ENCODE measurements at places on chromosomes 7 and 10.

DNA sequence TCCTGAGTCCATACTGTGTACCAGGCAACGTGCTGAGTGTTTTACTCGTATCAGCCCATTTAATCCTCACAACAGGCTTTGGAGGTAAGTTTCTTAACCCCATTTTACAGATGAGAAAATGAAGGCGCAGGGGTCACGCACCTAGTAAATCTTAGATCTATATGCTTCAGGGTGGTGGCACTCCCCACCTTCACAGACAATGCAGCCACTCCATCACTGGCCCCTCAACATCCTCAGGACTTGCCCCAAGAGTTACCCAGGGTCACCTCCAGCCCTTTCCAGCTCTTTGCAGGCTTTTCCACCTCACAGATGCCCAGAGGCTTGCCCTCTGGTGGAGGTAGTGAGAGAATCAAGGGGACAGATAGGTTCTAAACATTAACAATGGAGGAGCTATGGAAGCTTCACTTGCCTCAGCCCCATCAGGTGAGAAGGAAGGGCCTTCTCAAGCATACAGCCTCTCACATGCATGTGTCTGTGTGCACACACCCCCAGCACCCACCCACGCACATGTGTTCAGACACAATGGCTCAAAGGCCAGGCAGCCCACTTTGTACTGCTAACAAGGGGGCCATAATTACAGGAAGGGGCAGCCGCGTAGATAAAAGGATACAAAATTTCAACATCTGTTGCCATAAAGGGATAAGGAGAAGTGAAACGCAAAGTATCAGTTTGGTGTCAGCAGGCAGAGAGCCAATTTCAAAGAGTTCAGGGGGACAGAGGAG is 29.1 kb downstream of the DPCD start:
- DNase-seq, result no peak

- DNase-seq, result no peak
Measured at GRCh38 chr7:2165610-2166594, 66.8 kb downstream of the MAD1L1 start.

- peak; percentile 56 for DNase-seq
Measured at GRCh38 chr7:152711444-152711944, 35.6 kb upstream of the XRCC2 start.

GRCh38 chr7:43701500-43701854 is 27.8 kb downstream of the COA1 start:
- DNase-seq, result no peak

DNA sequence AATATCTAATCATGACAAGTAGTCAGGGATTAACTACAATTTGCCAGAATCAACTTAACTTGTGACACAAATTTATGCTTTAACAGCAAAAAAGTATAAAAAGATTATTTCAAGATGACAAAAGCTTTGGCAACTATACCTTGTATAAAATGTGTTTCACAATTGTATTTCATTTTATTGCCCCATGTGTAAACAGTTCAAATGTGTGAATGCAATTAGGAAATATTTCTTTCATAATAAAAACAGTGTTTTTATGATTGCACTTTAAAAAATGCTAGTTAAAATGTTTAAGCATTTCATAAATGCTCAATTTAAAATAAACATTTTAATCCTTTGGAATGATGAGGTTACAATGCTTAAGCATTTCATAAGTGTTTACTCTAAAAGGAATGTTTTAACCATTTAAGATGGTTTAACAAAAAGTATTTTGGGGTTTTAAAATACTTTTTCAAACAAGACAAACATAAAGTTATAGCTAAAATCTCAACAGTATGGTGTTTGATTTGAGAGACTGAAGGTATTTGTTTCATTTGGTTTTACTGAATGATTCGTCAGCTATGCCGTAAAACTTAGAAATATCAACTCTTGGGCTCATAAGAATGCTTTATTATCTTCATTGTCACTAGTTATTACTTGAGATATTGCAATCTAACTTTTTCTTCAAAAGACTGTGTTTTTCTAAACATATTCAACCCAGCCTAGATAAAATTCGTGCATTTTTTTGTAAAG is 50.1 kb downstream of the SFTPD start:
- no peak for DNase-seq

- no peak for DNase-seq
Measured at GRCh38 chr10:19580691-19581090, 235.5 kb upstream of the PLXDC2 start.

GRCh38 chr7:5064391-5065106 is 18.9 kb downstream of the RBAK start:
- no peak for DNase-seq

DNA sequence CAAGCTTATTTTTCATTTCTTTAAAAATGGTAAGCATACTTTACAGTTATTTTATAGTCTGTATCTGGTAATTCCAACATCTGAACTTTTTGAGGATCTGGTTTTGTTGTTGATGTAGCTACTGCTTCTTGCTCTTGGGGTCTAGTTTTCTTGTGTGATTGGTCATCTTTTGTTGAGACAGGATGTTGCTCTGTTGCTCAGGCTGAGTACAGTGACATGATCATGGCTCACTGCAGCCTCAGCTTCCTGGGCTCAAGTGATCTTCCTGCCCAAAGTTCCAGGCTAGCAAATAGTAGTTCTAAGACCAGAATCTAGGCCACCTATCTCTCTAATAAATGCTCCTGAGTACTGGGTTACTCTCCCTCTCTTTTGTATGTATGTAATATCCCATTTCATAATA is 75.7 kb downstream of the NRCAM start:
- DNase-seq, result no peak

GRCh38 chr10:13139150-13139549 is 22.2 kb upstream of the MCM10 start:
- DNase-seq, result no peak

DNA sequence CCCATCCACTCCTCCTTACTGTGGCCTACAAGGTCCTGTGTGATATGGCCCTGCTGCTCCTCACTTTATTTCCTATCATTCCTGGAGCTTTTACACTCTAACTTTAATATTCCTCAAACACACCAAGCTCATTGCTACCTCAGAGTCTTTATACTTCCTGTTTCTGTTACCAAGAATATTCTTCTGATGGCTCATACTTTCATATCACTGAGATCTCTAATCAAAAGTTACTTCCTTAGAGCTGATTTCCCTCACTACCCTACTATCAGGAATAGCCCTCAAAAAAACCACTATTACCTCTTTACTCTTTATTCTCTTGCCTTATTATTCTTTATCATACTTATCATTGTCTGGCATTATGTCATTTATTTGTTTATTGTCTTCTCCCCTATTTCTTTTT is 5.8 kb upstream of the PPP3CB start:
- no peak for DNase-seq

DNA sequence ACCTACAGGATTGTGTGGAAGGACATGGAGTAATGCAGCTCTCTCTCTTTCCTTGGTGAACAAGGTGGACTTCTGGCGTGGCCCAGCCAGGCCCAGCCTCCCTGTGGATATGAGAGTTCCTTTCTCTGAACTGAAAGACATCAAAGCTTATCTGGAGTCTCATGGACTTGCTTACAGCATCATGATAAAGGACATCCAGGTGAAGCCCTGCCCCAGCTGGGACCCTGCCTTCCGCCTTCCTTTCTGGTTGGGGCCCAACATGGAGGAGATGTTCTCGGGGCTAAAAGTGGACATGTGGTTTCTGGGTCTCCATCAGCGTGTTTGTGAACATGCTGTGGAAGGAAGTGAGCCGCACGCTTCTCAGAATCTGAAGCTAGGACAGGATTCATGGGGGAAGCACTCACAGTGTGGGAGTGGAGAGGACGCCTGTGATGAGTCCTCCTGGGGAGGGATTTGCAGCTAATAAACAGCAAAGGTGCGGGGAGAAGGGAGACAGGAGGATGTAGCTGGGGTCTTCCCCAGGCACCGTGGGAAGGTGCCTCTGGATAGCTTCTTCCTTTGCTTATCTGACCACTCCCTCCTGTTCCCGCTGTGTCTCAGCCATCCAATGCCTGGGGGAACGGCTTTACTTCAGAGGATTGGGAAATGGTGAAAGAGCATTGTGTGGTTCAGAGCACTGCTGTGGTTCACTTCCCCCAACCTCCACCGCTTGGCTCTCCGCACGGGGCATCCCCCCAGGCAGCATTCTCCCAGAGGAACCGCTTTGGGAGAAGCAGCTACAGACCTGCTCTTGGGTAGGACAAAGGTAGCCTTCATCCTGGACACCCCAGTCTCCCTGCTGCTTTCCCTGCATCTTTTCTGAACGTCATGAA is 5.5 kb downstream of the CPA5 start:
- no peak for DNase-seq

- peak; percentile 35 for DNase-seq
Measured at GRCh38 chr7:66921918-66922486, 977 bp downstream of the TMEM248 start.

DNA sequence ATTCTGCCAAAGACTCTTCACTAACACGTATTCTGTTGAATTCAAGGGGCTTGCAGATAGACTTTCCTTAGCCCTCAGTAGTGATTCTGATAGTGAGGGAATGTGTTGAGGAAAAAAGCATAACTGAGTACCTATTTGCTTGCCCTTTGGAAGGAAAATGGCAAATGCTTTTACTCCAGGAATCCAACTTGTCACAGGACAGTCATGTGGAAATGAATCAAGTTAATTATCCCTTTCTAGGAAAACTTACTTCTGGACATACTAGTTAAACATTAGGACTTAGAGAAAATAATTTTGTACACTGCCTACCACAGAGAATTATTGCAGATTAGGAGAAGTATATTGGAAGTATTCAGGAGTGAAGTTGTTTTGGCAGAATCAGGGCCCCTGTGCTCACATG is 148.9 kb upstream of the SLC13A1 start:
- DNase-seq, result no peak

DNA sequence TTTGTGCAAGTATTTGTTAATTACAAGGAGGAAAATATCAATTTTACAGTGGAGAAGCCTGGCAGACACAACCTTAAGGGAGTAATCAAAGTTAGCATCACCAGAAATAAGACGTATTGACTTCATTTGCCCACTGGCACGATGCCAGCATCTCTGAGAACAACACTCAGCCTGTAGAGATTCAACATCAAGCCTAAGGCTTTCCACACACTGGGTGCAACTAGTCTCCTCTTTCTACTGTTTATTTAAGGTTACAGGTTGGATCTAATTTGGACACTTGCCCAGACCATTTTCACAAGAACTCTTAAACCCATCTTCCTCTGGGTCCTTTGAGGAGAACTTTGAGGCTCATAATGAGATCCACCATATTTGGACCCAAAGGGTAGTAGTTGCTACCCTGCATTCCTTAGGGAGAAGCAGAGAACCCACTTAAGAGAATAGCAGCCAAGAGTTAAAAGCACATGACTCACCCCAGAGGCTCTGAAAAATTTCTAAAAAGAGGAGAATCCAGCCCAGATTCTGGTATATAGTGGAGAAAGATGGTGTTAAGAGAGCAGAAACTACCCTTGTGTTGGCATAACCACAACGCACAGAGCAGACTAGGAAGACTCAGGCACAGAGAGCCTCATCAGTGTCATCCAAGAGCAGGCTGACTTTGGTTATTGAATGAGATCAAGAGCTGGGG is 97.3 kb downstream of the CCDC71L start:
- peak; percentile 49 for DNase-seq

- no peak for DNase-seq
Measured at GRCh38 chr7:15397922-15398760, 163.7 kb downstream of the AGMO start.

GRCh38 chr7:93432130-93432529 is 142.4 kb downstream of the CALCR start:
- DNase-seq, result no peak

DNA sequence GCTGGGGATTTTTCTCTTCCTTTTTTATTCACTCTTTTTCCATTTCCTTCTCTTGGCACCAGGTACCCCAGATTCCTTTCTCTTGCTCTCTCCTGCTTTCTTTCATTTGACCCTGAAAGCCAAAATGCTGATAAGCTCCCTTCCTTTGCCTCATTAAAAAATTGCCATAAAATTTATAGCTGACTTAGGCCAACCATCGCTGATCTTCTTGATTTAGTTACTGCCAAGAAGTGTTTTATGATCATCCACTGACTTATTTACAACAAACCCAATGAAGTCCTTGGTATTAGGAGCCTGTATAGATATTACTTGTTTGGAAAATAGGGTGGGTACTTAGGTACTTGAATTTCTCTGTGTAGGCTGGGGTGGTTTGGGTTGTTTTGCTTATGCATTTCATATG is 173.2 kb upstream of the PHYHIPL start:
- no peak for DNase-seq

All from NCI-H2029 treated with DMSO at 0.1 percent for 48 hours (cell line).